ENCODE measurements at places on chromosomes 6 and 20. TPM values are rescaled to one million over a fixed set of nuclear protein-coding genes. Genes with fewer than 3 reads are reported as not detected.

ANGPT4 gene
- 0.05 TPM for total RNA-seq

DNA sequence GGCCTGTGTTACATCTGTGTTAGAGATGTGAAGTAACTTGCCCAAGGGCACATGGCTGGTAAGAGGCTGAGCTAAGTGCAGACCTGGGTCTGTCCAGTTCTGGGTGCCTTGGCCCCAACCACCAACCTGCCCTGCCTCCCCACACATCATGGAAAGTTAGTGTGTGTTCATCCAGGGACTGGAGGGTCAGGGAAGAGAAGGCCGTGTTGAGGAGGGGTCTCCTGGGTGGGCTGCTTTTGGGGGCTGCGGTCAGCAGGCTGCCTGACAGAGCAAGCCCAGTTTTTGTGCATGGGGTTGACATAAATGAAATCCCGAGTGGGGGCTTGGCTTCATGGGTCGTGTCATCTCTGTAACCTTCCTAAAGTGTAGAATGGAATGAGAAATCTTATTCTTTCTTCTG lies 10.9 kb downstream of the PYGB start:
- H3K4me3 ChIP-seq, result no peak overlapping the region
- H3K27ac ChIP-seq, result no peak overlapping the region
- H3K4me1 ChIP-seq, result peaks cover 3% of the 10 kb centered on the region
- H3K27me3 ChIP-seq, result no peaks in the 10 kb centered on the region

DNA sequence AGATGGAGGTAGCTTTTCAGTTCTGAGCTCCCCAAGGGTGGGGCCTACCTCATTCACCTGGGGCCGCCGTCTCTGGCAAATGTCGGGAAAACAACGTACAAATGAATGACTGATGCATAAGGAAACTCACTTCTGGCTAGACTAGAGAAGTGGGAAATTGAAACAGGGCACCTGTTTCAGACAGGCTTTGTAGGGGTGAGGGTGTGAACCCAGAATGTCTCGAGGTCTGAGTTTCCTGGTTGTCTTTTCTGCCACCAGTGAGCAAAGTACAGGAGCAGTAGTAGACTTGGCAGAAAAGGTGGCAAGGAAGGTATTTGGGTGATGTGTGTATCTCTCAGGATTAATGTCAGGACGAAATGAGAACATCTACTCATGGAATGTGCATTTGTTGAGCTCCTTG lies 308.5 kb downstream of the CLIC5 start:
- no peaks in the 10 kb centered on the region for H3K27me3 ChIP-seq
- no peak for DNase-seq
- no peak overlapping the region for H3K4me3 ChIP-seq
- H3K27ac ChIP-seq, result no peak overlapping the region
- no peaks in the 10 kb centered on the region for H3K4me1 ChIP-seq
- no peaks in the 10 kb centered on the region for H3K36me3 ChIP-seq

DNA sequence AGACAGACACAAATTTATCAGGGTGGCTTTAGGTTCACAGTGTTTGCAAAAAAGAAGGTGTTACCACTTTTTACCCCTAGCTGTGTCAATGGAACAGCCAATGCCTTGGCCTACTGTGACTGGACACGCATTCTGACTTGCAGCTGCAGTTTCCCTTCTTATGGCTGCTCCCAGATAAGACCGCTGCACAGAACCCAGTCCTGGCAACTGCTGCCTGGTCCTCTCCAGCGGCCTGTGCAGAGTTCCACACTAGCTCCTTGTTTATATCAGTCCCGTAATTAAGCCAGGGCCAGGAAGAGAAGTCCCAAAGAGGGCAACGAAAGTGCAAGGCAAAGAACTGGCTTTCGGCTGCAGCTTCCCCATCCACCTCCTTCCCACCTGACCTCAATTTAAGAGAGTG lies 283.0 kb downstream of the FOXC1 start:
- no peak overlapping the region for H3K4me3 ChIP-seq
- H3K36me3 ChIP-seq, result no peaks in the 10 kb centered on the region
- no peak overlapping the region for H3K27ac ChIP-seq
- DNase-seq, result no peak
- H3K4me1 ChIP-seq, result no peaks in the 10 kb centered on the region

- no peaks in the 10 kb centered on the region for H3K4me1 ChIP-seq
- no peak overlapping the region for H3K4me3 ChIP-seq
- no peak overlapping the region for H3K27ac ChIP-seq
- H3K27me3 ChIP-seq, result no peaks in the 10 kb centered on the region
- no peak for DNase-seq
These were observed 39.1 kb downstream of the VSTM2L start for GRCh38 chr20:37941992-37942391.

GRCh38 chr6:125910527-125910926 lies 46.0 kb upstream of the HINT3 start:
- H3K4me3 ChIP-seq, result no peak overlapping the region
- no peaks in the 10 kb centered on the region for H3K27me3 ChIP-seq
- peaks cover 5% of the 10 kb centered on the region for H3K4me1 ChIP-seq
- no peak overlapping the region for H3K27ac ChIP-seq
- peaks cover 15% of the 10 kb centered on the region for H3K36me3 ChIP-seq

DNA sequence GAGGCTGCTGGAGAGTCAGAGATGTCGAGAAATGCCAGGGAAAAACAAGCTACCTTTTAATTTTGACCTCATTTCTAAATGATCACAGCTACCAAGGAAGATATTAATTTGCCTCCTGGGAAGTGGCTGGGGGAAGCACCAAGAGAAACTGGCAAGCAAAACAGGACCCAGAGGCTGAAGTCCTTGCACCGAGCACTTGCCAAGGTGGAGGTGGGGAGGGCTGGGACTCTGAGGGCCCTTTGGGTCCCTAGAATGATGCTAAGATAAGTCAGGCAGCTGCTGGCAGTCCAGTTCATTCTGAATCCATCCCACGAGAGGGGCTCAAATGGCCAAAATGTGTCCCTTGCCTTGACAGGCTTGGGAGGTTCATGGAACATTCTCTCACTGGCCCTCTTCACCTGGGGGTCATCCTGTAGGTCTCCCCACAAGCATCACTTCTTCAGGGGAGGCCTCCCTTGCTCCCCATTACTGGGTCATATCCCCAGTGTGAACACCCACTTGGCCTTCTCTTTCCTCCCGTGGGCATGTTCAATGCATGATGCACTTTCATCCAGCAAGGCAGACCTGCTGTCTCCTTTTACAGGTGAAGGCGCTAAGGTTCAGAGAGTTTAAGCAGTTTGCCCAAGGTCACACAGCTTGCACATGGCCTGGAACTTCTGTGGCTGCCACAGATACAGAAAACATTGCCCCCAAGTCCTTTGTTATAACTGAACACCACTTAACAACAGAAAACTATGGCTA lies 39.1 kb upstream of the BLCAP start:
- DNase-seq, result no peak
- no peaks in the 10 kb centered on the region for H3K4me1 ChIP-seq
- H3K27ac ChIP-seq, result no peak overlapping the region
- no peaks in the 10 kb centered on the region for H3K27me3 ChIP-seq
